ENCODE measurements at places on chromosomes 2 and 18. TPM values are rescaled to one million over a fixed set of nuclear protein-coding genes. Genes with fewer than 3 reads are reported as not detected.

Gene HRH4
- not detected for total RNA-seq

Gene SNTG2
- 2.7 TPM for total RNA-seq

Gene HPCAL1
- total RNA-seq = 270 TPM

Gene MOB1A
- total RNA-seq = 74.3 TPM

Gene ANKRD36B
- 28.5 TPM for total RNA-seq

Gene IL36A
- total RNA-seq = not detected

Gene STAMBP
- total RNA-seq = 25.4 TPM

Gene TBR1
- total RNA-seq = not detected

Gene THAP4
- 46.4 TPM for total RNA-seq

Gene AMER3
- total RNA-seq = 1.1 TPM

Gene UGT1A1
- 20.4 TPM for total RNA-seq

Gene ASNSD1
- 32.4 TPM for total RNA-seq

Gene TEX44
- total RNA-seq = not detected

Gene DLX2
- not detected for total RNA-seq

Gene ZNF385B
- total RNA-seq = 3.9 TPM

Gene PLA2R1
- total RNA-seq = 11.6 TPM

Gene FBLN7
- total RNA-seq = 1.9 TPM

Gene FOXI3
- not detected for total RNA-seq

Gene MLPH
- total RNA-seq = 195 TPM

Gene ANKRD44
- total RNA-seq = 215 TPM

Gene SNORC
- total RNA-seq = 3.5 TPM

Gene CCDC142
- 132 TPM for total RNA-seq

Gene RBBP8
- 74.1 TPM for total RNA-seq

Gene STRN
- total RNA-seq = 15.7 TPM

Gene SULT1C2
- 55.3 TPM for total RNA-seq

Gene AQP12A
- total RNA-seq = not detected

Gene MYCN
- 5.0 TPM for total RNA-seq

Gene VWA3B
- not detected for total RNA-seq

Gene GALNT14
- total RNA-seq = 8.3 TPM

Gene PRSS56
- not detected for total RNA-seq

Gene LRRC30
- not detected for total RNA-seq

Gene C2orf81
- 2.3 TPM for total RNA-seq

Gene KANSL1L
- total RNA-seq = 25.4 TPM

Gene ADGRF3
- not detected for total RNA-seq

Gene NEB
- total RNA-seq = 5.1 TPM

Gene CD8B2
- 0.35 TPM for total RNA-seq

Gene GALR1
- total RNA-seq = not detected

Gene HOXD13
- total RNA-seq = not detected

Gene CNRIP1
- total RNA-seq = 5.2 TPM

Gene KCNJ3
- total RNA-seq = 23.1 TPM

Gene FIGN
- total RNA-seq = 0.57 TPM

Gene NT5C1B
- total RNA-seq = not detected

Gene RFTN2
- total RNA-seq = 1.1 TPM

Gene ACAA2
- total RNA-seq = 97.4 TPM

Gene CRYGD
- total RNA-seq = not detected

Gene SPEG
- total RNA-seq = 6.2 TPM

Gene SP140
- 8.2 TPM for total RNA-seq

All from Peyer's patch (tissue), 4 donors.